Stimulated activated CD8-positive, alpha-beta memory T cell treated with anti-CD3 and anti-CD28 coated beads, Interleukin-7, amount 100 ng/mL, for 1 hour (primary cell): ENCODE measurements at places on chromosomes 3 and 15.

GRCh38 chr3:19293295-19293694, 145.0 kb downstream of the KCNH8 start:
- no peak for DNase-seq

- DNase-seq: no peak
These were observed 10.0 kb upstream of the SCN10A start for GRCh38 chr3:38826001-38826400.

DNA sequence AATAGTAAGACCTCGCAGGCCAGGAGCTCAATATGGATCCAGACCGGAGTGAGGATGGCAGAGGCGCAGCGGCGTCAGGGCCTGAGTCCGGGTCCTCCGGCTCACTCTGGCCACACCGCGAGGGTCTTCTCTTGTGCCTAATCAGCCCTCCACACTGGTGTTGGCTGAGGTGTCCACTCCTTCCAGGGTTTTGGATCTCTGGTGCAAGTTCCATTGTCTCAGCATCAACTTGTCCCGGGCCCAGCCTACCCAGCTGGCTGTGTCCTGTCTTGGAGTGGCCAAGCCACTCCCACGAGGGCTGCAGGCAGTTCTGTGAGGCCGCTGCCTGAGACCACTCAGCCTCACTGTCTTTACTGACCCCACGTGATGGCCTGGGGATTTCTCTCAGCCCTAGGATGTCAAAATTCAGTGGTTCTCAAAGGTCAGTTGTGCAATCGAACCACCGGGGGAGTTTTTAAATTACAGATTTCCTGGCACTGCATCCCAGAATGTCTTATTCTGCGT, 12.6 kb upstream of the GOLGA6L7 start:
- no peak for DNase-seq

GRCh38 chr3:143806038-143806437, 42.2 kb downstream of the SLC9A9 start:
- no peak for DNase-seq

DNA sequence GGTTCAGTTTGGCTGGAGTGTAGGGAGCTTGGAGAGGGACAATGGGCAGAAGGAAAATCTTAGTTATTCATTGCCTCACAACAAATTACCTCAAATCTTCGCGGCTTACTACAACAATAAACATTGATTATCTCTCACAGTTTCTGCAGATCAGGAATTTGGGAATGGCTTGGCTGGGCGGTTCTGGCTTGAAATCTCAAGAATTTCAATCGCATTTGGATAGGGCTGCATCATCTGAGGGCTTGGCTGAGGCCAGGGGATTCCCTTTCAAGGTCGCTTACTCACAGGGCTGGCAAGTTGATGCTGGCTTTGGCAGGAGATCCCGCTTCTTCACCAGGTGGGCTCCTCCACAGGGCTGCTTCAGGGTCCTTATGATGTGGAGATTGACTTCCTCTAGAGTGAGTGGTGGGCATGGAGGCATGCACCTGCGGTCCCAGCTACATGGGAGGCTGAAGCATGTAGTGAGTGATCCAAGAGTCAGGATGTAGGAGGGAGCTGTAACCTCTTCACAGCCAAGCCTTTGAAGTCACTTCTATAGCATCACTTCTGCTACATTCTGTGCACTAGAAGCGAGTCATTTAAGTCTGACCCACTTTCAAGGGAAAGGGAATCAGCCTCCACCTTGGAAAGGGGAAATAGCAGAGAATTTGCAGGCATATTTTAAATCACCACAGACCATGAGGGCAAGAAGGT, 63.1 kb downstream of the CDC25A start:
- no peak for DNase-seq

DNA sequence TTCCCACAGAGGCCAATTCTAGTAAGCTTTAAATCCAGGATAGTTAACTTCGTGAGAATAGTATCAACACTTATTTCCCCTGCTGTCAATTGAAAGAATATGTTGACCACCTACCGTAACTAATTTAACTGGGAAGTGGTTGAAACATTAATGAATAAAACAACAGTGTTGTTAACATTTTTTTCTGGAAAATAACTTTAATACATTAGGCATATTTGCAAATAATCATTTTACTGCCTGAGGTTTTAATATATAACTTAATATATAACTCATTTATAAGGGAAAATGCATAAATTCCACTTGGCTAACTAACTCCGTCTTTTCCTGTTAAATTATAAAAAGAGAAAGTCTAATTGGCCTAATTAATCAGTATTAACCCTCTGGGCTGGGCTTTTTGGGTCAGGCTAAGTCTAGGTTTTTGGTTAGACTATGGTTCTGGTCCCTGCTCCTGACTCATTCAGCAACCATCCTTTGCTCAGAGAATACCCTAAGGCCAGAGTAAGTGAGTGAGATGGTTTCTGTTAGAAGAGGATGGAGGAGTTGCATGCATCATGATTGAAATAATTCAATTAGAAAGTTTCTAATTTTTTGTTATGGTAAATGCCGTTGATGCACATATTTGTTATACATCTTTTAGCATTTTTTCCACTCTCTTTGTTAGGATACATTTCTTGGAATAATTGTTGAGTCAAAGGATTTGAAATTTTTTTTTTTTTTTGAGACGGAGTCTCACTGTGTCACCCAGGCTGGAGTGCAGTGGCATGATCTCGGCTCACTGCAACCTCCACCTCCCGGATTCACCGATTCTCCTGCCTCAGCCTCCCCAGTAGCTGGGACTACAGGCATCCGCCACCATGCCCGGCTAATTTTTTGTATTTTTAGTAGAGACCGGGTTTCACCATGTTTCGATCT, 10.8 kb upstream of the SKIL start:
- no peak for DNase-seq

- DNase-seq: no peak
These were observed 5.6 kb downstream of the RAB6B start for GRCh38 chr3:133890037-133890436.

- no peak for DNase-seq
These were observed 161.6 kb downstream of the GHSR start for GRCh38 chr3:172286548-172287148.

- DNase-seq: no peak
These were observed 21.1 kb downstream of the CTSH start for GRCh38 chr15:78923480-78924360.

DNA sequence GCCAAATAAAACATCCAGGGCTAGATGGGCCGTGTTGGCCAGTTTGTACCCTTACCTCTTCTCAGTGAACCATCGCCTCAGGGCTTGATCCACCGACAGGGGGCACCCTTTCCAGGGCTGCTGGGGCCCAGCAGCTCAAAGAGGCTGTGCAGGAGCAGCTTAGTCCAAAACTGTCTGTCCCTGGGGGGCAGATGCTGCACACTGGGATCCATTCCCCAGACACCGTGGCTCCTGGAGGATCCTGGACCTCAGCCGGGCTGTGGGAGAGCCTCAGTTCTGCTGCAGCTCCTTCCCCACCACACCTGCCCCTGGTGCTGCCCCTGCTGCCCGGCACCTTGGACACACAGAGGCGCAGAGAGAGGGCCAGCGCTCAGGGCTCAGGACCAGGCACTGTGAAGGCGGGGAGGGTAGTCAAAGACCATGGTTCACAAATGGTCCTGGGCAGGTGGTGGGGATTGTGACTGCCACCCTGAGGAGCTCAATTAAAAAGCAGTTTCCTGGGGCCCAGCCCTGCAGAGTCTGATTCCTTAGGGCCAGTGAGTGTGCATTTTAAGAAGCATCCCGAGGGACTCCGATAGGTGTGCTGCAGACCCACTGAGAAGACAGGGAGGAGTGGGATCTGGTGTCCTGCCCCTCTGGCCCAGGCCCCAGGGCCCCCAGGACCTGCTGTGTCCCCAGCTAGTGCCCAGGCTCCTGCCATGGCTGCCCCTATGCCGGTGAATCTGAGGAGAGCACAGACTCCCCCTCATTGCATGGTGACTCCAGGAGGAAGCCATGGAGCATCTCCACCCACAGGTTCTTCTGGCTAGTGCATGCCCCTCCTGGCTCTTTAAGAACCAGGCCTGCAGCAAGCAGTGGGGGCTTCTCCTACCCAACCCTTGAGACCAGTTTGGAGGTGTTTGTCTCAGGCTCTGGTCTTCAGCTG, 86.5 kb upstream of the PRR20G start:
- DNase-seq: no peak

DNA sequence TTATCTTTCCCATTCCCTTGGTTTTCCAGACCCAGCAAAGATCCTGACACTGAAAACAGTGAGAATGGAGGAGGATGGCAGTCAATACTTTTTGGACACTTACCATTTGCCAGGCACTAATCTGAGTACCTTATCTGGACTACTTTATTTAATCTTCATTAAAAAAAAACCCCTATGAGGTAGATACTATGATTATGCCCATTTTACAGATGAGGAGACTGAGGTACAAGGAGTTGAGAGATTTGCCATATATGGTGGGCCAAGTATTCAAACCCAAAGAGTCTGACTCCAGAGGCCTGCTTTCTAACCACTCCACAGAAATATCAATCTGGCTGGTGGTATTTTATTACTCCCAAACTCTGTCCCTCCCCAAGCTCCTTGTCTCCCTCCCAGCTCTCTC, 19.6 kb downstream of the HCN4 start:
- DNase-seq: no peak

- DNase-seq: no peak
These were observed 228.7 kb downstream of the SLCO3A1 start for GRCh38 chr15:92082006-92082843.

DNA sequence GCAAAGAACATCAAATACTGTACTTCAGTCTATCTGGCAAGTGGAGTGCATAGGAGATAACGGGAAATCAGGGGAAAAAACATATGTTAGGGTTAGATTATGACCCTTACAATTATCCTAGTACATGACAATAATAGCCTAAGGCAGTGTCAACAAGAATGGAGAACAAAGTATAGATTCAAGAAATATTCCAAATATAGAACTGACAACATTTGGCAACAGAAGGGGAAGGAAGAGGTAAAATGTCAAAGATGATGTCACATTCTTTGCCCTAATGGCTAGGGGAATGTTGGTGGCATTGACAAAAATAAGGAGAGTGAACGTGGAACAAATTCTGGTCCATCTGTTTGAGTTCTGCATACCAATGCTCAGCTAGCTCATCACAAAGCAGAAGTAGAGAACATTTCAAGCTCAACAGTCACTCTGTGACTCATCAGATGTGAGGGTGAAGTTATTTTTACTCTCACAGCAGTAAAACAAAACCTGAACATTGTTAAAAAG, 15.5 kb upstream of the ATP8B4 start:
- no peak for DNase-seq

DNA sequence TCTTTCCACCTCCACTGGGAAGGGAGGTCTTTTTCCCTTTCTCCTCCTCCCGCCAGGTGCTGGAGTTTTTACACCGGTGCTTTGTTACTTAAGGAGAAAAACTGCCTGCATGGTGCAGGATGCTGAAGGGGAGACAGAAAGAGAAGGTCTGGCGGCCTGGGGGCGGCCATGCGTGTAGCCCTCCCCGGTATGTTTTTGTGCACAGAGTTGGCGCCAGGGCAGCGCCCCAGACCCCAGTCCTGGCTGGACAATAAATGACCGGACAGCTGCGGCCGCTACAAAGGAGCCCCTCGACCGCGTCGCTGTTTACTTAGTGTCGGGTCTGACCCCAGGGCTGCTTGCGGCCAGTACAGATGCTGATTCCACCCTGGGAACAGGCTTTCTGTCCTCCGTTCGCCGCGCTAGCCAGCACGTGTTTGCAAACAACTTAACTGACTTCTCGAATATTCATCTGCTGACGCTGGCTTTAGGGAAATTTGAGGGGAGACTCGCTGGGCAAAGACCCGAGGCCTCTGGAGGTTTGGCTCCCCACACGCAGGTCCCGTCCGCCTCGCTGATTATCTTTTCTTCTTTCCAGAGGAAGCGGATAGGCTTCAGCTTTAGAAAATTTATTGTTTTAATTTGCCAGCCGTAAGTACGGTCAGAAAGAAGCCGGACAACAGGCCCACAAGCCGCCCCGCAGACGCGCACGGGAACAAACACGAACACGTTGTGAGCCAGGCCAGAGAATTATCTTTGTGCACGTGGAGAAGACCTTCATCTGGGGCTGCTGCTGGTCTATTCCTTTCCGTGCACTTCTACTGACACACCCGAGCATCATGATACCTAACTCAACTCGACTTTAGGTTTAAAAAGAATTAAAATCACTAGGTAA, 46.9 kb downstream of the ZIC4 start:
- DNase-seq: no peak

DNA sequence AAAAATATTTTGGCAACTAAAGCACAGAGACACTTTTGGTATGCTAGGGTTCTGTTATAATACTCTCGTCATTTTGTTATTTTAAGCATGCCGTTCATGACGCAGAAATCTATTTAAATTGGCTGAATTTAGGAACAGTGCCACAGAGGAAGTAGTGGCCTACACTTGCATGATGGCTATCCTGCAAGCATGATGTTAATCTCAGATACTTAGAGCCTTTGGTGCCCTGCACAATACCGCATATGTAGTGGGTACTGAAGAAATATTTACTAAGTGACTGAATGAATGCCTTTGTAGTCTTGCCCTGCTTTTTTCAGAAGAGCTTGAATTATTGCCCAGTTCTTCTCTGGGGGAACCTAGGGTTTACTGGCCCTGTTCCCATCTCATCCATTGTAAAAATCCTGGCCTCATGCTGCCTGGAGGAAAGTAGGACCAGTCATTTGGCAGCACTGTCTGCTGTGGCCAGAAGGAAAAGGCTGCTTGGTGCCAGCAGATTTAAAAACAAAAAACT, 79.0 kb downstream of the SERPINI1 start:
- no peak for DNase-seq

DNA sequence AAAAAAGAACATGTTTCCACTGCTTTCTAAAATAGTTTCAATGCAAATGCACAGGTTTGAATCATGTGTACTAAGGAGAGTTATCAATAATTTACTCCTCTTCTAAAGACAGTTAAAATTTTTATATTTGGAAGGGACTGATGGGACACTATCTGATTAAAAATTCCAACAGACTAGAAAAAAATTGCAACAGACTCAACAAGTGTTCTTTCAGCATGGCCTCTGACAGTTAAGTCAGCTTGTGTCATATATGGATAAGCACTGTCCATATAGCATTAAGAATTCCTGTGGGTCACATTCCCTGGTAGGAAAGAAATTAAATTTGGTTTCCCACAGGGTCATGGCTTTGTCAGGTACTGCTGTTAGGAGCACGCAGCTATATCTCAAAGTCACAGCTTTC, 96.8 kb downstream of the OSBPL10 start:
- no peak for DNase-seq

- DNase-seq: no peak
These were observed 119.0 kb downstream of the AKAP13 start for GRCh38 chr15:85499371-85499887.

GRCh38 chr3:63364910-63365309, 86.8 kb downstream of the SYNPR start:
- no peak for DNase-seq
